COLO829 (cell line): ENCODE measurements at places on chromosomes 6 and 20.

- no peak for DNase-seq
Observed at GRCh38 chr6:100761841-100762240, 119.3 kb downstream of the ASCC3 start.

GRCh38 chr20:417801-418342 lies 9.8 kb downstream of the RBCK1 start:
- DNase-seq: no peak

- no peak for DNase-seq
Observed at GRCh38 chr6:108029226-108029921, 45.2 kb downstream of the OSTM1 start.

GRCh38 chr6:80641591-80641990 lies 535.1 kb downstream of the BCKDHB start:
- DNase-seq: no peak

DNA sequence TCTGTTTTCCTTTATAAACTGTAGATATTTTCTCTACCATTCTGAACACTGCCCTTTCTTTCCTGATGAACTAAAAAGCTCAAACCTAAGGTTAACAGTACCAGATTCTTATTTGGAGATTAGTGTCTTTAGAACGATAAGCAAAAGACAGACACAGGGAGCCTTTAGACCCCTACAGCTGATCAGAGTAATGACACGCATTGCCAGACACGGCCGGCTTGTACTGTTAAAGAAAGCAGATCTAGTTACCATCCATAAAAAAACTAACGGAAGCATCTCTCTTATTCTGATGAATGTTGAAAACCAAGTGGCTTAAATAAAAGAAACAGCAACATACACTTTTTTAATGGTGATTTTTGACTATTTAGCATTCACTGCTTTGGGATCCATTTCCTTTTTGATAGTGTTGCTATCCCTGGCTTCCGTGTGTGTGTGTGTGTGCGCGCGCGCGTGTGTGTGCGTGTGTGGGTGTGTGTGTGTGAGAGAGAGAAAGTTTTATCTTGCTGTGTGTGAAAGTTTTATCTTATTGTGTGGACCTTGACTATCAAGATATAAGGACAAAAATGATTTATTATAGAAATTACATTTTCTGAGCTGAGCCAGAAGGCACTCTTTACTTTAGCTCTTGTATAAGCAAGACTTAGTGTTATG lies 95.6 kb upstream of the SLC35B3 start:
- DNase-seq: peak; percentile 9
